ENCODE measurements at places on chromosomes 7 and 10.

DNA sequence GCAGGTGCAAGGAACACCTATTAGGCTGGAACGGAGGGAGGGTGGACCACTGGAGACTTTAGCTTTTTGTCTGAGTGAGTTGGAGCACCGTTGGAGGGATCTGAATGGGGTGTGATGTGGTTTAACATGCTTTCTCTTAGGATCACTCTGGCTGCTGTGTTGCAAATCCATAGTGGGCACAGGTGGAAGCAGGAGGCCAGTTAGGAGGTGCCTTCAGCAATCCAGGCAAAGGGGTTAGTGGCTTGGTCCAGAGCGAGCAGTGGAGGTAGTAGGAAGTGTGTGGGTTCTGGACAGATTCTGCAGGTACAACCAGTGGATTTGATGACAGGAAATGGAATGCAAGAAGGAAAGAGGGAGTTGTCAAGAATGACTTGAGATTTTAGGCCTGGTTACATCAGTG lies 95.0 kb downstream of the MMRN2 start:
- no peak for DNase-seq

GRCh38 chr10:21208666-21209316 lies 311.7 kb upstream of the NEBL start:
- no peak for DNase-seq

- DNase-seq, result no peak
Observed at GRCh38 chr10:94211169-94211510, 151.6 kb downstream of the NOC3L start.

DNA sequence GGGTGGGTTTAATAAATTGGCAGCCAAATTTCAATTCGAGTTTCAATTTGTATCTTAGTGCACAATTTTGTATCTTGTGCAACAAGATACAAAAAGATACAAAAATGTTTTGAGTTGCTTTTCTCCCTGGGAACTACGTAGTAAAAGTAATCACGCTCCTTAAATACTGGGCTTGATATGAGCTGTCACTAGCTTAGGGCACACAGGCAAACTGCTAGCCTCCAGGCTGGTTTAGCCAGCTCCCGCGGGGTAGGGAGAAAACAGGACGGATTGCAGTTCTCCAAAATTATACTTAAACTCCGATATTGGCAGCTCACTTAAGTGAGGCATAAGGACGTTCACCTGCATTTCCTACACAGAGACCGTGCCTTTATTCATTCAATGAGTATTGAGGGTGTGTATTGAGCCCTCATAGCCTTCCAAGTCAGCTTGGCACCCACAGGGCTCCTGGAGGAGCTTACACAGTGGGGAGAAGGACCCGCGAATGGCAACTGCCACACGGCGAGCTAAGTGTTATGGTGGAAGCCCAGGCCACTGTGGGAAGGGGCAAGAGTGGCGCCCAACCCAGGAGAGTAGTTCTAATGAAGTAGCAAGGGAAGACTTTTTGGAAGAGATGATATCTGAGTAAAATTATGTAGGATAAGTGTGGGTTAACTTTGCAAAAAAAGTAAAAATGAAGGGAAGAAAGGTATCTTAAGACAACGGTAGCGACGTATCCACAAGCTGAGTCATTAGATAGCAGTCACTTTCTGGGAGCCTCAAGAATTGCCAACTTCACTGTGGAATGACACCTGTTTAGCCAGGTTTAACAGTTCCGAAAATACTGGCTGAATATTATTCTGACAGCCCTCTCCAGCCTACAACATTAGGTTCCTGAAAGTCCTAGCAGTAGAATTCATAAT lies 1.6 kb upstream of the EPC1 start:
- no peak for DNase-seq

DNA sequence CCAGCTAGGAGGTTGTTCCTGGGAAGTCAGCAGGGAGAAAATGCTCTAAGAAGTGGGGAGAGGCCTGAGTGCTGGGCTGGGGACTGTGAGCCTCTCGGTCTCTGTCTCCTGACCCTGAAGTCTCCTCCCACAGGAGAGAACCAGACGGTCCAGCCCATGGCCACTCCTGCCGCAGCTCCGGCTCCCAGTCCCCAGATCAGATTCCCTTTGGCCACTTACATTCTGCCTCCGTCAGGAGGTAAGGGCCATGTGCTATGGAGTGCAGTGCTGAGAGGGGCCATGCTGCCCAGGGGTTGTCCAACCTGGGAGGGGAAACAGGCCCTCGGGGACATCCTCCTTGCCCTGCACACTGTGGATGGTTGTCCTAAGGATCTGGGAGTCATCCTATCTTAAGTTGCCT lies 21.3 kb upstream of the ZNF467 start:
- DNase-seq, result no peak

Measured in adipocyte (in vitro differentiated cells).